ENCODE measurements at places on chromosomes 16 and 17. TPM values are rescaled to one million over a fixed set of nuclear protein-coding genes. Genes with fewer than 3 reads are reported as not detected.

The NLRC5 gene
- 13.5 TPM for total RNA-seq

The MAPT gene
- total RNA-seq, result 0.09 TPM

The CTRB1 gene
- not detected for total RNA-seq

The EVI2B gene
- total RNA-seq, result 0.09 TPM

The MRM1 gene
- 2.9 TPM for total RNA-seq

The ZPBP2 gene
- total RNA-seq, result not detected

The KRTAP4-4 gene
- total RNA-seq, result not detected

The ZG16 gene
- total RNA-seq, result not detected

The PRSS36 gene
- 0.09 TPM for total RNA-seq

The TUBB3 gene
- total RNA-seq, result 157 TPM

The GNG13 gene
- not detected for total RNA-seq

The TOX3 gene
- total RNA-seq, result not detected

The PRAC2 gene
- not detected for total RNA-seq

The LDHD gene
- total RNA-seq, result 1.4 TPM

The CACNG5 gene
- not detected for total RNA-seq

The KRTAP1-5 gene
- not detected for total RNA-seq

The ARL5C gene
- total RNA-seq, result not detected

The TNK1 gene
- total RNA-seq, result 0.28 TPM

The CHTF18 gene
- total RNA-seq, result 17.9 TPM

The CHST4 gene
- total RNA-seq, result not detected

The KRTAP9-6 gene
- not detected for total RNA-seq

The NLGN2 gene
- total RNA-seq, result 5.1 TPM

The GJC1 gene
- 7.8 TPM for total RNA-seq

The FUS gene
- total RNA-seq, result 39.0 TPM

The KPNA2 gene
- 87.3 TPM for total RNA-seq

The ENPP7 gene
- not detected for total RNA-seq

The KRT24 gene
- total RNA-seq, result not detected

The PIRT gene
- not detected for total RNA-seq

The FAM20A gene
- not detected for total RNA-seq

The NTHL1 gene
- total RNA-seq, result 52.5 TPM

The DHRS11 gene
- total RNA-seq, result 5.9 TPM
